ENCODE measurements at places on chromosomes 4 and X.

- DNase-seq: no peak
Measured at GRCh38 chrX:19122641-19123009, 357 bp upstream of the ADGRG2 start.

GRCh38 chrX:18252644-18253359, 32.1 kb upstream of the BEND2 start:
- DNase-seq: no peak

DNA sequence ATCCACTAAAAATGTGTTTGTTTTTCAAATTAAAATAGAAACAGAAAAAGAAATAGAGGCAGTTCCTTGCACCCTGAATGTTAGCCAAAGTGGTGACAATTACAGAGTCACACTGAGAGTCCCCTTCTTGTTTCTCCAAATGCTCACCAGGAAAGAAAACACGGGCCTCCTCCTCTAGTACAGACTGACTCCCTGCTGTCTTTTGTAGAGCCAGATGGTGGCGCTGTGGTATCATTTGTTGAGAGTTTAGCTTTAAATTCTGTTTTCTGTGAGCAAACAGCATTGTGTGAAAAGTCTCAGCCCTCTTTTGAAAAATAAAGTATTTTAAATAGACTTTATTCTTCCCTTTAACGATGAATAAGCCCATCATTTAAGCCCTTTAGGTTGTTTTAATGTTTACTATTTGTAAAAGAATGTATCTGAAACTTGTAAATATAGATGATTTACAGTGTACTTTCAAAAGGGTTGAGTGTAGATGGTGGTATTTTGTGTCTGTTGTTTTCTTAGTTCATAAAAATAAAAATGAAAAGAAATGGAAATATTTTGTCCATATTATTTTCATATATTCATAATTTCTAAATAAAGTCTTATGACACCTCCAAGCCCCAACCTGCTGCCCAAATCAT, 36.9 kb upstream of the ATOH1 start:
- DNase-seq: peak; percentile 19

GRCh38 chrX:138866643-138867042, 155.1 kb upstream of the FGF13 start:
- no peak for DNase-seq
